ENCODE measurements at places on chromosomes 6 and 20.

- no peak for DNase-seq
These were observed 82.3 kb upstream of the KIF25 start for GRCh38 chr6:167915139-167915538.

DNA sequence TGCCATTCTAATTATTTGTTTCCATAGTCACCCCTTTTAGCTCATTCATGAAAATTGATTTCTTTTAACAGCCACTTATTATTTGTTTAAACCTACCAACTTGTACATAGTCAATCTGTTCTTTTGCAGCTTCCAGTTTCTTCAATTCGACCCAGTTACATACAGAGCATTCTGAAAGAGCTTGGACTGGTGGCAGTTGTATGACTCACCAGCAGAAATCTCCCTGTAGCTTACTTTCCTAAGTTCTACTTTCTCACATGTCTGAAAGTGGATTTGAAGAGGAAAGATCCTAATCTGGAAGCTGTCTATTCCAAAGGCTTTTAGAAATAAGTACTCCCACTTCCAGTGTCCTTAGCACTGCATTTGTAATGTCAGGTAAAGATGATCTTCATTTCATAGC, 447.9 kb downstream of the HTR1B start:
- DNase-seq: no peak

GRCh38 chr20:48826069-48826468, 1.7 kb downstream of the PREX1 start:
- DNase-seq: no peak

- DNase-seq: no peak
These were observed 46.6 kb downstream of the ZMYND8 start for GRCh38 chr20:47309806-47310426.

- no peak for DNase-seq
These were observed 14.5 kb downstream of the CD109 start for GRCh38 chr6:73710470-73710869.

DNA sequence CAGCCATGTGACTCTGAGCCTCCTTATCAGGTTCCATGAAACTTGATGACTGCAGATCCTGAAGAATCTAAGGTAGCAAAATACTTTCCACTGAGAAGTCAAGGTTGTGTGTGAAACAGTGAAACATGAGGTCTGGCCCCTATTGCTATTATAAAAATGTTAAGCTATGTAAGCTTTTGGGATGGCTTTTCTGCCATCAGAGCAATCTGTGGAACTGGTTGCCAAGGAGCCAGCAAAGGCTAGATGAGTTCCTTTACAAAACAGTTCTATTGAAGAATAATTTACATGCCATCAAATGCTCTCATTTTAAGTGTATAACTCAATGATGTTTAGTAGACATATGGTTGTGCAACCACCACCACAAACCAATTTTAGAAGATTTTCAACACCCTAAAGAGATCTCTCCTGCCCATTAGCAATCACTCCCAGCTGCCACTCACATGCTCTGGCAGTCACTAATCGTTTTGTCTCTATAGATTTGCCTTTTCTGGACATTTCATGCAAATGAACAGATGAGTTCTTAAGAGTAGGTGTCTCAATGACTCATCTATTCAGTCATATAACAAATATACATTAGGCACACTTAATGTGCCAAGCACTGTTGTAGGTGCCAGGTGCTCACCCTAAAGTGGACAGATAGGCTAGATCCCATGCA, 19.9 kb upstream of the MEP1A start:
- DNase-seq: no peak

DNA sequence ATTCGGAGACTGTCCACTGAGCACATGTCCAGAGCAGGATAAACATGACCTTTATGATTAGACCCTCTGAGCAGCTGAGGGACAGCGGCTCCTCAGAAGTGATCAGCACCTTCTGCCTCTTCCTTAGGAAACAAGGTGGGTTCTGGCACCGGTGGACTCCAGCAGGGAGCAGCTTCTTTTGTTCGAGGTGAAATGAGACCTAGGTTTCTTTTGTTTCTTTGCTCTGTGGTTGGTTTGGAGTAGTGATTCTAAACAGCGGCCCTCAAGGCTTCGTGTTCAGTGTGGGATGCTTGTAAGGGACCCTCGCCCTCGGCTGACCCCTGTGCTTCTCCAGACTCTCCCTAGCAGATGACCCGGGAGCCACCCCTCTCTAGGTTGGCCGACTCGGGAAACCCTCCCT, 14.6 kb upstream of the FRMD1 start:
- no peak for DNase-seq

- no peak for DNase-seq
These were observed 36.6 kb downstream of the NSFL1C start for GRCh38 chr20:1430004-1430451.

DNA sequence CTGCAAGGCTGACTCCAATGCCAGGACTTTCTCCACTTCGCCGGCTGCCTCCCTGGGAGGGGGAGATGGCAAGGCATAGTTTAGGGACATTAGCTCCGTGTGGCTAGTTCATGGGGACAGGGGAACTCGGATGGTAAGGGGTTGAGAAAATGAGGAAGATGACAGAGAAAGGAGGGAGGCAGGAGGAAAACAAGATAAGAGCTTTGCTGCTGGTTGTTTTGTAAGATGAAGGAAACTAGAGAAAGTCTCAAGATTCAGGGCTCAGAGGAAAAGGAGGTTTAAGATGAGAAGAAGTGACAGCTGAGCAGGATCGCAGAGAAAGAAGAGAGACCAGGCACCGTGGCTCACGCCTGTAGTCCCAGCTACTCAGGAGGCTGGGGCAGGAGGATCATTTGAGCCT, 180.9 kb upstream of the RREB1 start:
- DNase-seq: no peak

GRCh38 chr20:43543138-43543537, 15.7 kb upstream of the SGK2 start:
- no peak for DNase-seq

DNA sequence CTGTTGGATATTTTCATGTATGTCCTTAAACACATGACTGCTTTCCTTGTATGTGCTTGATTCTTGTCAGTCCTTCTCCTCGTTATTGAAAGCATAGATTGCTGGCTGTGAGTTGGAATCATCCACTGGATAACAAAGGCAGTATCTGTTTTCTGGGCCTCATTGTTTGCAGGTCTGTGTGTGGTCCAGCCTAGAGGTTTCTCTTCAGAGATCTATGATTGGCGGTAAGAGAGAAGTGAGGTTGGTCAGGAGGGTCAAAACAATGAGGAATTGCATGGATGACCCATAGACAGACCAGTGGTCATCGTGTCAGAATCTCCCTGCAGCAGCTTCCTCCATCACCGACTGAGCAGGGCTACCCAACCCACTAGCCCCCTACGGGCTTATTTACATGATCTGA, 915.0 kb downstream of the KIF16B start:
- no peak for DNase-seq

DNA sequence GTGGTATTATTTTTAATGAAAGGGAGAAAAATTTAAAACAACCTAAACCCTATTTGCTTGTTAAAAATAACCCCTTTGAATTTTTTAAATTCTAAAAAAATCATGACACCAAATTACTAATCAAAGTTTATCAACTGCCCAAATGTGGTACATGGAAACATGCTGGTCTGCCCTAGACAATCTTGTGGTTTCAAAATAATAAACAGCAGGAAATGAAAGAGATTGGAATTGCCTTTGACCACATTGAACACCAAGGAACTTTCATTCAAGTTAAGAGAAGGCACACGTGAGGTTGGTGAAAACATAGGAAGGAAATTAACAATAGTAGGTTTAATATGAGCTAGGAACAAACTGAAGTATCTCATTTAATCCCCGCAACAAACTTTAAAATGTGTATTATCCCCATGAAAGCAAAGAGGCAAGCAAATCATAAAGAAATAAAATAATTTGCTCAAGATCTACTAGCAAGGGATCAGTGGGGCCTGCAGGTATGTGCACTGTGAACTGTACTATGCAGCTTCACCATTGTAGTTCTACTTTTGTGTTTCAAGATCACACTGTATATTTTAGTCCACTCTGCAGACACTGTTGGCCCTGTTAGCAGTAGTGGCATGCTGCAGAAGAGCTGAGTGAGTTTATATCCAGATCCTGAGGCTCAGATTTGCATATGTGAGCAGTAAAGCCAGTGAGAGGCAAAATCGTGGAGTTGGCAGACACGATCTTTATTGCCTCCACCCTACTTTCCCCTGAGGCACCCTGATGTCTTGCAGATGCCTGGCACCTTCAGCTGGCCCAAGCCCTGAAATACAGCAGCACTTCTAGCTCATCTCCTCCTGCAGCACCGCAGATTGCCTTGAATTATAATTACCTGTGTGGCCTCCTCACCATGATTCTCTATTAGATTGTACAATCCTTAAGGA, 157.8 kb upstream of the TENT5A start:
- no peak for DNase-seq

DNA sequence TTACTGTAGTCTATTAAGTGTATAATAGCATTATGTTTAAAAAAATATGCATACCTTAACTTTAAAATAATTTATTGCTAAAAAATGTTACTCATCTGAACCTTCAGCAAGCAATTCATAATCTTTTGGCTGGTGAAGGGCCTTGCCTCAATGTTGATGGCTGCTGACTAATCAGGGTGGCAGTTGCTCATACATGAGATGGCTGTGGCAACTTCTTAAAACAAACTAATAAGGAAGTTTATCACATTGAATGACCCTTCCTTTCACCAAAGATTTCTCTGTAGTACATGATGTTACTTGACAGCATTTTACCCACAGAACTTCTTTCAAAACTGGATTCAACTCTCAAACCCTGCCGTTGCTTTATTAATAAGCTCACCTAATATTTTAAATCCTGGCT, 84.0 kb downstream of the TASP1 start:
- no peak for DNase-seq

GRCh38 chr6:128597956-128598355, 77.6 kb upstream of the PTPRK start:
- no peak for DNase-seq

GRCh38 chr6:124002377-124003081, 198.9 kb downstream of the NKAIN2 start:
- DNase-seq: no peak

- DNase-seq: no peak
These were observed 34.8 kb downstream of the SCML4 start for GRCh38 chr6:107789361-107789760.

DNA sequence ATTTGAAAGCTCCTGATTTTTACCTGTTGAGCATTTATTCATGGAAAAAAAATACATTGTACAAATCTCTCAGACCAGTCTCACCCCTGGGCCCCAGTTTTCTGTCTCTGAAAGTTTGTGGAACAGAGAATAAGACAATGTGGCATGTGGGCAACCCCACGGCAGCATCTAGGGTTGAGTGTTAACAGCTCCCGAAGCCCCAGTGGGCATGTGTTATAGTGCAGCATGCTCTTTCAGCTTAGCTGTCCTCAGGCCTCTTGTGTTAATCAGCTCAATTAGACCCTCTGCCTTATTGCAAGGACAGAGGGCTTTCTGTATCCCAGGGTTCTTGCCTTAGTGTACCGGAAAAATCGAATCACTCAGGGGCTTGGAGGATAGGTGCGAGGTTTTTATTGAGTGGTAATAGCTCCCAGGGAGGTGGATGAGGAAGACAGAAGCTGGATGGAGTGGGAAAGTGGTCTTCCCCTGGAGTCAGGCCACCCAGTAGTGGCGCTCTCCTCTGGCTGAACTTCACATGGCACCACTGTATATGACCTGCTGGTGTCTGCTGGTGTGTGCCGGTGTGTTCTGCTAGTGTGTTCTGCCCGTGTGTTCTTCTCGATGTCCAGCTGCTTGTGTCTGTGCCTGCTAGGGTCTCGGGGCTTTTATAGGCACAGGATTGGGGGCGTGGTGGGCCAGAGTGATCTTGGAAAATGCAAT, 382.8 kb downstream of the EPM2A start:
- DNase-seq: no peak

- no peak for DNase-seq
These were observed 798.3 kb downstream of the KIF16B start for GRCh38 chr20:15774926-15775325.

DNA sequence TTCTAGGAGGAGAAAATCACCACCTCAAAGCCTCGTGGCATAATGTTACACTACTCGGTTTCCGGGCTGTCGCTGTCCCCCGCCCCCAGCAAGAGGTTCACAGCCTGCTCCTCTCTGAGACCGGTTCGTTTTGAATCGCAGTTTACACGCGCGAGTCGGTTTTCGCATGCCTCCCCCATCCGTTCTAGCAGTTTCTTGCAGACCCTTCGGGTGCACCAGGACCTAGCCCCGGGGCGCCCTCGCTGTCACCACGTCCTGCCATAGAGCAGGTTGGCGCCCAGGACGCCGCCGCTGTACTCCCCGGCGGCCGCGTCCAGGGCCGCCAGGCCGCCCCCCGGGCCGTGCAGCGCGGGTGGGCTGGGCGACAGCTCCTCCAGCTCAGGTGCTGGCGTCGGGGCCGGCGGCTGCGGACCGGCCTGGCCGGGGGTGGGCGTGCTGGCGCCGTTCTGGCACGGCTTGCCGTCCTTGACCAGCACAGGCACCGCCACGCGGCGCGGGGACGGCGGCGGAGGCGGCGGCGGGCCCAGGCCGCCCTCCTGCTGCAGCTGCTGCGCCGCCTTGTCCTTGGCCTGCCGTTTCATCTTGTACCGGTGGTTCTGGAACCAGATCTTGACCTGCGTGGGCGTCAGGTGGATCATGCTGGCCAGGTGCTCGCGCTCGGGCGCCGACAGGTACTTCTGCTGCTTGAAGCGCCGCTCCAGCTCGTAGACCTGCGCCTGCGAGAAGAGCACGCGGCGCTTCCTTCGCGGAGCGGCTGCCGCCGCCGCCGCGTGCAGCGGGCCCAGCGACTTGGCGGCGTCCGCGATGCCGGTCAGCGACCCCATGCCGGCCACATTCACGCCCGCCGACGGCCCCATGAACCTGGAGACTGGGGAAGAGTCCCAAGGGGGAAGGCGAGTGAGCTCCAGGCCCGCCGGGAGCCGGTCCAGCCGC, 1.4 kb downstream of the NKX2-4 start:
- DNase-seq: peak; percentile 50

DNA sequence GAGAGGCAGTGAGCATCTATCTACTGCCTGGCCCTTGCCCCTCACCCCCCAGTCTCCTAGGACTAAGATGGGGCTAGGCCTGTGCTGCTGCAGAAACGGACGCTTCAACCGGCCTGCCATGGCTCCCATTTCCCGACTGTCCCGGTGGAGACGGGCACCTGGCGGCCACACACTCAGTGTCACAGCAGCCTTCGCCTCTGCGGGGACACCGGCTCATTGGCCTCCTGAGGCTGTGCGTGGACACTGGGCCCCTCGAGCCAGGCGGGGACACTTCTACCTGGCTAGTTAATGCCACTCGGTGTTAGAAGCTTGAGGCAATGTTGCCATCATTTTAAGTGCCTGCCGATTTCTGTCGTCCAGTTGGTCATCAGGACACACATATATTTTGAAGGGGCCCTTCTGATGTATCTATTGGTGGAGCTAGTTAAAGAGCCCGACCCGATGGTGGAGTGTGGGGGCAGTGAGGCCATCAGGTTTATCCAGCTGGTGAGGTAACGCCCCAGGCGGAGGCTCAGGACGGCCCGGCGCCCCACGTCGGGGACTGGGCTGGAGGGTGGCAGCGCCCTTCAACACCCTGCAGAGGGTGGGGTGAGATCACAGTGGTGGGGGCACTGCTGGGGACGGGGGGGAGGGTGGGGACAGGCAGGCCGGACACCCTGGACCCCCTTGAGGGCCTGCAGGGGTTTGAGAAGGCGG, 58.9 kb upstream of the GATA5 start:
- DNase-seq: no peak

- DNase-seq: no peak
These were observed 113.2 kb upstream of the TENT5A start for GRCh38 chr6:81865712-81866111.

- no peak for DNase-seq
These were observed 23.6 kb downstream of the OR2B2 start for GRCh38 chr6:27888566-27888965.

Data from activated CD4-positive, alpha-beta T cell treated with anti-CD3 and anti-CD28 coated beads, Interleukin-2, amount 50 U/mL, for 16 hours (primary cell).